ENCODE measurements at places on chromosomes 16 and 17. TPM values are rescaled to one million over a fixed set of nuclear protein-coding genes. Genes with fewer than 3 reads are reported as not detected.

Gene DNAAF1
- 0.39 TPM for polyA plus RNA-seq

Gene OR2C1
- polyA plus RNA-seq, result 0.20 TPM

Gene TBX6
- polyA plus RNA-seq, result 0.65 TPM

Gene ZG16
- 0.07 TPM for polyA plus RNA-seq

GRCh38 chr16:70753228-70753627, 47.7 kb downstream of the VAC14 start:
- DNase-seq, result no peak

GRCh38 chr17:71936977-71937376, 183.8 kb upstream of the SOX9 start:
- no peak for DNase-seq

DNA sequence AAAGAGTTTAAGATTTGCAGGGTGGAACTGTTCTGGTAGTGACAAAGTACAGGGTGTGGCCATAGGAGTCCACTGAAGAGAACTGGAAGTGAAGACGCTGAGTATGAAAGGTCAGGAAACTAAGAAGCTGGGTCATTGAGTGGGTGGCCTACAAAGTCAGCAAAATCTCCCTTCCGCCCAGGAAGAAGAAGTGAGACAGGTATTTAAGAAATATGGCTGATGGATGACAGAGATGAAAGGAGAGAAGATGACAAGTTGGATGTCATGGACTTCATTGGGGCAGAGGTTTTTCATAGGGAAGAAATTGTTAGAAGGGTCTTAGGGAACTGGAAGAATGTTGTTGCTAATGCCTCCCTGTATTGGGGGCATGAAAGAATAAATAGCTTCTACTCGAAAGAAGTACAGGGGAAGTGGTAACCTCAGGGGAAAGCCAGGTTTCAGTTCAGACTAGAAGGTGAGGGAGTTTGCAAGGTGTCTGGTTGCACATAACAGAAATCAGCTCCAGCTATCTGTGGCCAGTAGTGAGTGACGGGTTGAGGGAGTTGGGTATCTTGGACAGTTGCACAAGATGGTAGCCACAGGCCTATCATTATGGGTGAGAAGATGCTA, 33.6 kb upstream of the MED13 start:
- no peak for DNase-seq

GRCh38 chr16:57939872-57940224, 31.1 kb downstream of the CNGB1 start:
- no peak for DNase-seq

DNA sequence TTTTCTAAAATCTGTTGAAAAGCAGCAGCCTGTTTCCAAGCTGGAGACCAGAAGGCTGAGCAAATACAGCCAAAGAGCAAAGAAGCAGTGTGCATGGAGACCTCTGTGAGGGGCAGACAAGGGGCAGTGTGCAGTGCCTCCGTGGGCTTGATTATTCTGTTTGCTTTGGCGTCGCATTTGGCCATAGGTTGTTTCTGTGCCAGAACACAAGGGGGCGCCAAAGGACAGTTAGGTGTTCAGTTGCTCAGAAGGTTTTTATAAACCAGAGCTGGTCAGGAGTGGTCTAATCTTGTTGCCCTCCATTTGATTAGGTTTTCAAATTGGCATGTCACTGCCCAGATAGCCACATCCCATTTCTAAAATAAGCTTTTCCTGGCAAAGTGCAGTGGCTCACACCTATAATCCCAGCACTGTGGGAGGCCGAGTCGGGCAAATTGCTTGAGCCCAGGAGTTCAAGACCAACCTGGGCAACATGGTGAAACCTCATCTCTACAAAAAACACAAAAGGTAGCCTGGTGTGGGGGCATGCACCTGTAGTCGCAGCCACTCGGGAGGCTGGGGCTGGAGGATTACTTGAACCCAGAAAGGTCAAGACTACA, 10.6 kb downstream of the MYH3 start:
- DNase-seq, result peak; percentile 72
